ENCODE measurements at places on chromosomes 13 and 19. TPM values are rescaled to one million over a fixed set of nuclear protein-coding genes. Genes with fewer than 3 reads are reported as not detected.

LSR gene
- total RNA-seq = 80.3 TPM

MBD3L3 gene
- total RNA-seq = not detected

GRCh38 chr13:66659701-66660467 lies 570.3 kb downstream of the PCDH9 start:
- peaks cover 25% of the 10 kb centered on the region for H3K4me1 ChIP-seq
- peak overlapping the region; percentile 79 for H3K27ac ChIP-seq
- H3K4me3 ChIP-seq = peak overlapping the region; percentile 24
- peak; percentile 59 for DNase-seq
- H3K36me3 ChIP-seq = no peaks in the 10 kb centered on the region

DNA sequence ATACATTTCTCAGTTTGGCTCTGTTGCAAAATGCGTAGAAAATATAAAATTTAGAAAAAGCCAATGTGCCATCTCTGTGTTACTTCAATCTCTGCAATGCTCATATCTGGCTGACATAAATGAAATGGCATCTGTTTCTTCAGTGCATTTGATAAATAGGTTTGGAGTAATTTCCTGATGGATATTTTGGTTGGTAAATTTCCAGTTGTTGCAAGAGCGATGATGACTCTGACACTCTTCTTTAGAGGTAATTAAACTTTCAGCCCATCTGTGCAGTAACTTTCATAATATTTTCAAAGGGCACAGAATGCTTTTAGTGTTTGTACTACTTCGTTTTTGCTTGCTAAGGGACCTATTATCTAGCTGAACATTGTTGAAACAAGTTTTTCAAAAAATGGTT lies 1286.4 kb downstream of the PCDH9 start:
- H3K4me3 ChIP-seq = no peak overlapping the region
- no peak overlapping the region for H3K27ac ChIP-seq
- peaks cover 12% of the 10 kb centered on the region for H3K4me1 ChIP-seq
- H3K27me3 ChIP-seq = no peaks in the 10 kb centered on the region

DNA sequence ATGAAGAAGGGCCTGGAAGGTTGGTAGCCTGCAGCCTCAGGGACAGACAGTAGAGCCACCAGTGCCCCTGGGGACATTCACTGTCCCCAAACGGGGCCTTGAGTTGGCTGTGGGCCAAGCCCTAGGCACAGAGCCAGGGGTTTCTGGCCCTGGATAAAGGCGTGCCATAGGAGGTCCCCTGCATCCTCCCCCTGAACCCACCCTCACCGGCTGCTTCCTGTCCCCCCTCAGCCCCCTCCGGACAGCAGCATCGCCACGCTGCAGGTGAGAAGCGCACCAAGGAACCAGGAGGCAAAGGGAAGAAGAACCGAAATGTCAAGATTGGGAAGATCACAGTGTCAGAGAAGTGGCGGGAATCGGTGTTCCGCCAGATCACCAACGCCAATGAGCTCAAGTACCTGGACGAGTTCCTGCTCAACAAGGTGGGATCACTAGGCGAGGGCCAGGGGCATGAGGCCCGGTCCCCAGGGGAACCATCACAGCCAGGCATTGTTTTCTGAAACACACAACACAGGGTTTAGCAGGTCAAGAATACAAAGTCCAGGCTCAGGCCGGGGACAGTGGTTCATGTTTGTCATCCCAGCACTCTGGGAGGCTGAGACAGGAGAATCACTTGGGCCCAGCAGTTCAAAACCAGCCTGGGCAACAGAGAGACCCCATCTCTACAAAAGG lies 14.6 kb upstream of the USE1 start:
- no peak for DNase-seq
- H3K4me1 ChIP-seq = no peaks in the 10 kb centered on the region
- no peak overlapping the region for H3K27ac ChIP-seq

GRCh38 chr19:5091018-5091683 lies 122.2 kb downstream of the KDM4B start:
- H3K27ac ChIP-seq = no peak overlapping the region
- no peaks in the 10 kb centered on the region for H3K27me3 ChIP-seq
- no peak overlapping the region for H3K4me3 ChIP-seq
- H3K36me3 ChIP-seq = peaks cover 3% of the 10 kb centered on the region

DNA sequence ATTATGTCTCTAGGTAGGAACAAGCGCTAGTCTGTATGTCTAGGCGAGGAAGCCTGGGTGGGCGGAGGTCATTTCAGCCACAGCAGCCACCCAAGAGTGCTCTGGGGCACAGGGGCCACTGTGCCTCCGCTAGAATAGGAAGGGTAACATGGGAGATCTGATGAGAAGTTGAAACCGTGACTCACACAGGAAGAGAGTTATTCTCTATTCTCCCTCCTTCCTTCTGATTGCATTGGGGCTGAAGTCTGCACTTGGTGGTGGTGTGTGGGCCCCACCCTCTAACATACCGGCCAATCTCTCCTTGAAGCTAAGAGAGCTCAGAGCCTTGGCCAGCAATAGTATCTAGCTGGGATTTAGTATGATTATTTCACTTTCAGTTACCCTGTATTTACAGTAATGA lies 20.3 kb upstream of the GGACT start:
- H3K27ac ChIP-seq = no peak overlapping the region
- DNase-seq = no peak
- no peaks in the 10 kb centered on the region for H3K27me3 ChIP-seq
- no peaks in the 10 kb centered on the region for H3K4me1 ChIP-seq

DNA sequence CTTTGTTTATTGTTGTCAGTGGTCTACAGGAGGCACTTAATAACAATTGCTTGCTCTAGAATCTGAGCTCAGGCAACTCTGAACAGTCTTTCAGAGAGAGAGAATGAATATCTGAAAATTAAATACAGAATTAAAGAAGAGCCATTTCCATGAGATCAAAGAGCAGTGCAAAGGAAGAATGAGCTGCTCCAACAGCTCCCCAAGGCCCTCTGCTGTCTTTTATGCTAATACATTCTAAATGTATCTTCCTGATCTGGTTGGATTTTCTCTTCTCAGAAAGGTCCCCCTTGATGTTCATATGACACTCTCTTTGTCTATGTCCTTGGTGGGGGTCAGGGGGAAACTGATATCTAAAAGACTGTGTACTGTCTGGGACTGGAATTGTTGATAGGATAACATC lies 1029.6 kb downstream of the PCDH9 start:
- H3K4me3 ChIP-seq = no peak overlapping the region
- H3K36me3 ChIP-seq = no peaks in the 10 kb centered on the region
- no peak for DNase-seq
- no peak overlapping the region for H3K27ac ChIP-seq

DNA sequence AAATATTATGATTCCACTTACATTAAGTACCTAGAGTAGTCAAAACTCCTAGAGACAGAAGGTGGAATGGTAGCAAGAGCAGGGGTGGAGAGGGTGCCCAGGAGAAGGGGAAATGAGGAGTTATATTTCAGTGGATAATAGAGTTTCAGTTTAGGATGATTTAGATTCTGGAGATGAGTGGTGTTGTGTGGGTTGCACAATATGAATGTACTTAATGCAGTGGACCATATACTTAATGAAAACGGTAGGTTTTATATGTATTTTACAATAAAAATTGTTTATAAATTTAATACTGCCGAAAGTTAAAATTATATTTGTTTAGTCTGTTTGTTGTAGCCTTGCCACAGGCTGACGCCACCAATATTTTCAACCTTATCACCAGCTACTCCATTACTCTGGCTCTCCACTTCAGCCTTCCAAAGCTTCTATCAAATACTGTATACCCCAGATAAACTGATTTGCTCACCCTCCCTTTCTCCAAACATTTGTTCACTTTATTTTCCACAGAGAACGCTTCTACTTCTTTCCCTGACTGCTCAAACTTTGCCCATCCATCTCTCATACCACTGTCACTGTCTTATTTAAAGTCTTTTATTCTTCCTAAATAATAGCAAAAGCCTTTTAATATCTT lies 1.4 kb upstream of the RBM26 start:
- H3K4me1 ChIP-seq = peaks cover 21% of the 10 kb centered on the region
- H3K27me3 ChIP-seq = no peaks in the 10 kb centered on the region
- H3K27ac ChIP-seq = no peak overlapping the region
- H3K36me3 ChIP-seq = no peaks in the 10 kb centered on the region
- no peak for DNase-seq

DNA sequence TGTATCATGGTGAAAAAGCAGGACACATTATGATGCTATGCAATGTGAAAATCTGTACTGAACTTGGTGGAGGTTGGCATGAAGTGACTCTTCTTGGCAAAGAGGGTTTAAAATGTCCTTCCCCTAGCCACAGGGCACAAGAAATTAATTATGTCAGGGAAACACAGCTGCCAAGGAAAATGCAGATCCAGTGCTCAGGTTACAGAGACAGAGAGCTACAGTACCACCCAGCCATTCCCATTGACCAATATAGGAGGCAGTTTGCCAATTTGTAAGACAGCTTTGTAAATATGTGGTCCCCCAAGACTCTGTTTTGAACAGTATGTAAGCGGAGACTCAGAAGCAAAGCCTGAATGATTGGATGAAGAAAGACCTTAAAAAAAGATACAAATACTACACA lies 69.4 kb upstream of the KLF12 start:
- DNase-seq = no peak
- no peaks in the 10 kb centered on the region for H3K27me3 ChIP-seq

GRCh38 chr19:30167976-30168635 lies 204.1 kb upstream of the ZNF536 start:
- no peaks in the 10 kb centered on the region for H3K4me1 ChIP-seq
- no peak overlapping the region for H3K4me3 ChIP-seq
- no peak for DNase-seq
- no peak overlapping the region for H3K27ac ChIP-seq
- no peaks in the 10 kb centered on the region for H3K27me3 ChIP-seq

GRCh38 chr13:50915565-50915964 lies 6.0 kb downstream of the RNASEH2B start:
- H3K27ac ChIP-seq = no peak overlapping the region
- no peaks in the 10 kb centered on the region for H3K27me3 ChIP-seq
- H3K4me3 ChIP-seq = no peak overlapping the region

Data from PC-3 (cell line).